Glutamatergic neuron (in vitro differentiated cells): ENCODE measurements at places on chromosomes 12 and 14.

- DNase-seq = no peak
These were observed 8.4 kb downstream of the PAPLN start for GRCh38 chr14:73245480-73246325.

DNA sequence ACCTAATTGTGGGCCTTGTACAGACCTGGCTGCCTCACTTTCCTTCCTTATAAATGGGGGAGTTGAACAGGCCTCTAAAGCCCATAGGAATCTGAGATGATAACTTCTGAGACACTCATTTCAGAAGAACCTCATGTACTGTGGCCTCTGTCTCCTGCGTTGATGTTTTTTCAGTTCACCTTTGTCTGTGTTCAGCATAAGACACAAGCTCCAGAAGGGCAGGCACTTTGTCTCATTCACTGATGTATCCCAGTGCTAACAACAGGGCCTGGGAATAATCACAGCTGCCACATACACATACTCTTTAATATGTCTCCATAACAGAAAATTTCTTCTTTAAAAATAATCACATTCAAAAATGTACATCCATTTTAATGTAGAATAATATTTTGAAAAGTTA, 3.3 kb downstream of the FGD6 start:
- DNase-seq = no peak

GRCh38 chr14:96905825-96906224, 108.6 kb downstream of the VRK1 start:
- DNase-seq = no peak

- DNase-seq = no peak
These were observed 1.0 kb upstream of the ADCY6 start for GRCh38 chr12:48789858-48790326.
